Epithelial cell of umbilical artery (primary cell): ENCODE measurements at places on chromosomes 16 and 17. TPM values are rescaled to one million over a fixed set of nuclear protein-coding genes. Genes with fewer than 3 reads are reported as not detected.

ARMC7 gene
- total RNA-seq, result 1.6 and 2.0 TPM in 2 replicates

SPEM2 gene
- not detected in 2 replicates for total RNA-seq

ATP1B2 gene
- not detected in 2 replicates for total RNA-seq

SDR42E2 gene
- not detected in 2 replicates for total RNA-seq

APOH gene
- not detected in 2 replicates for total RNA-seq

SOCS7 gene
- 7.6 and 7.8 TPM in 2 replicates for total RNA-seq

CDC27 gene
- total RNA-seq, result 115 and 128 TPM in 2 replicates

CA4 gene
- not detected in 2 replicates for total RNA-seq

KRTAP9-4 gene
- not detected in 2 replicates for total RNA-seq
